Activated T-helper 1 cell treated with anti-CD3 and anti-CD28 coated beads, Interleukin-2, amount 50 U/mL, for 16 hours (primary cell): ENCODE measurements at places on chromosomes 4 and X.

GRCh38 chr4:31193521-31193920 is 473.4 kb downstream of the PCDH7 start:
- DNase-seq, result no peak

DNA sequence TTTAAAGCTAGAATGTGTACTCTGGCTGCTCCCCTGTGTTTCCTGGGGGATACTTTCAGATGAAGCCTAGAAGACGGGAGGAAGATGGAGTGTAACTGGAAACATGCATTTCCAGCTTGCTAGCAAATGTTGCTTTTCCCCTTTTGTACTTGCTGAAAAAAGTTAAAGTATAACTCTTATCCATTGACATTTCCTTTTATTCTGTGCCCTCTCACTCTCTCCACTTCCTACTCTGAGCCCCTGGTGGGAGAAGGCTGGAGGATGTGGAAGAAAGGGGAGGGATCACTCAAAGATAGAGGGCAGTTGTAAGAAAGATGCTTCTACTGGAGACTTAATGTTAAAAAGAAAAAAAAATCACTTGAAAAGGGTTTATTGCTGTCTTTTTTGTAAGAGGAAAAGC is 396.5 kb downstream of the DTHD1 start:
- no peak for DNase-seq

GRCh38 chrX:44876086-44876485 is 3.1 kb downstream of the KDM6A start:
- DNase-seq, result no peak

- DNase-seq, result no peak
These were observed 434.8 kb downstream of the OPHN1 start for GRCh38 chrX:67998540-67998939.
